ENCODE measurements at places on chromosomes 11 and 22.
A peak's percentile ranks its signal among the peaks of the same experiment; 100 is the strongest.

DNA sequence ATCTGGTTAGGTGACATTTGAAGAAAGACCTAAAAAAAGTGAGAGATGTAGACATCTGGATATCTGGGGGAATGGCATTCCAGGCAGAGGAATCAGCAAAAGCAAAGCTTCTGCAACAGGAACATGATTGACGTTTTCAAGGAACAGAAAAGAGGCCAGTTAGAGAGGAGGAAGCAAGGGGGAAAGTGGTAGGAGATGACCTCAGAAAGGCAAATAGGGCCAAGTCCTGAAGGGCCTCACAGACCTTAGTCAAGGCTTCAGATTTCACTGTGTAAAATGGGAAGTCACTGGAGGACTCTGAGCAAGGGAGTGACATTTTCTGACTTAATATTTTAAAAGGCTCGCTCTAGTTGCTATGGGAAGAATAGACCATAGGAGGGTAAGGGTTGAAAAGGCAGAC is 9.7 kb downstream of the DEUP1 start:
- no peak for DNase-seq

- peak; percentile 0 for DNase-seq
These were observed 927.9 kb downstream of the BRD1 start for GRCh38 chr22:48899523-48900326.

- DNase-seq = no peak
These were observed 5.4 kb upstream of the NDUFS8 start for GRCh38 chr11:68025047-68025446.

DNA sequence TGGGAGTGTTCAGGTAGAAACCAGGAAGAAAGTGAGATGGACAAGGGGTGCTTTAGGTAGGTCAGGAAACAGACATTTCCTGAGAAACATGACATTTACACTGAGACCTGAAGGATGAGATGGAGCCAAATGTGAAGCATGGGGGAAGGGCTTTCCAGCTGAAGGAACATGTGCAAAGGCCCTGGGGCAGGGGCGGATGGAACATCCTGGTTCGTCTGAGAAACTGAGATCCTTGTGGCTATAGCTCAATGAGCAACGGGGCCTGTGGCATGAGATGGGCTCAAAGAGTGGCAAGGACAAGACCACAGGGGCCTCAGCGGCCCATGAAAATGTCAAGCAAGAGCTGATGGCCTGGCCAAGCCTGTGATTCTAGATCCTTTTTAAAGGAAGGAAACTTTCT is 127.4 kb downstream of the DSCAML1 start:
- DNase-seq = no peak

DNA sequence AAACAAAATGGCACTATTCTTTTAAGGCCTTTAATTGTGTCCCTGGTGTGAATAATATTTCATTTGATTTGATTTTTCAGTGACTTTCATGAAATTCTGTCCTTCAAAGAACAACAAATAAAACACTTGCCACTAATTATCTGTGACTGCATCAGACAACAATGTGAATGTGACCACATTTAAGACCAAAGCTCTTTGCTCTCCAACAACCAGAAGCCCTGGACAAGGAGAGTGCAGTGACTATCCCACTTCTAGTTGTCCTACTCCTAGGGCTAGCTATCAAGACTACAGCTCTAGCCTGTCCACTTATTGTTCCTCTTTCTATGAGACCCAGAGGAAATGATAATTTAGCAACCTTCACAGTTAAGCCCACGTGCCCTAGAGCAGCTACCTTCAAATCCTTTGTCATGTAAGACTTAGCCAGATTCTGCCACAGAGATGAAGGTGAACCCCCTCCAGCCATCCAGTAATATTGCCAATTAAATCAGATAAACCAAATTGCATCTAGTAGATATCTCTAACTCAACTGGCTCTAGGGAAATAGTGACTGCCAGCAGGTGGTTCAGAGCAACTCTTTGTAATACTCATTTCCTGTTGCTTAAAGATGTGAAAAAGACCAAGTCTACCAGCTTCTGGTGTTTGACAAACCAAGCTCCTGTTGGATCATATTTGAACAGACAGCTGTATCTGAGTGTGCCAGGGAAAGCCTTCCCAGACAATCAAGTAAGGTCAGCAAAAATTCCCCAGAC is 142.6 kb upstream of the BLID start:
- DNase-seq = peak; percentile 38

DNA sequence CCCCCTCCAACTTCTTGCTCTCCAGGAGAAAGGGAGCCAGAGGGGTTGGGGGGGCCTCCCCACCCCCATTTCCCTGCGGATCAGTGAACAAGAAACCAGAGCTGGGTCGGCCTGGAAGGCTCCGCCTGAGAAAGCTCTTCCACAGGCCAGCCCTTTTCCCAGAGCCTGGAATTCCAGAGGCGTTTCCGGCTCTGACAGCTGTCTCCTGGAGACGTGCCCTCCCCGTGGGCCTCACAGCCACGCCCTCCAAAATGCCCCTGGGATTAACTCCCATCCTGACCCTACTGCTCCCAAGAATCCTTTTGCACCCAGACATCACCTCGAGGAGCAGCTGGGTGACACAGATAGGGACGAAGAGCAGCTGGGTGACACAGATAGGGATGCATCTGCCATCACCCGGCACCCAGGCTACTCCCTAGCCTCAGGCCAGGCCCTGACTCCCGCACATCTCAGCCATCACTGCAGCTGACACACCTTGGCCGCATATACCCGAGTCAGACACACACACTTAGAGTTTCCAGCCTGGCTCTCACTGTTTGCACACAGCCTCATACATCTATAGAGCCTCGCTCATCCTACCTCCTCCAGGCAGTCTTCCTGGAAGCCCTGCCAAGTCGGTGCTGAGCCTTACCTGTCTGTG is 7.6 kb upstream of the CDC42EP1 start:
- no peak for DNase-seq

DNA sequence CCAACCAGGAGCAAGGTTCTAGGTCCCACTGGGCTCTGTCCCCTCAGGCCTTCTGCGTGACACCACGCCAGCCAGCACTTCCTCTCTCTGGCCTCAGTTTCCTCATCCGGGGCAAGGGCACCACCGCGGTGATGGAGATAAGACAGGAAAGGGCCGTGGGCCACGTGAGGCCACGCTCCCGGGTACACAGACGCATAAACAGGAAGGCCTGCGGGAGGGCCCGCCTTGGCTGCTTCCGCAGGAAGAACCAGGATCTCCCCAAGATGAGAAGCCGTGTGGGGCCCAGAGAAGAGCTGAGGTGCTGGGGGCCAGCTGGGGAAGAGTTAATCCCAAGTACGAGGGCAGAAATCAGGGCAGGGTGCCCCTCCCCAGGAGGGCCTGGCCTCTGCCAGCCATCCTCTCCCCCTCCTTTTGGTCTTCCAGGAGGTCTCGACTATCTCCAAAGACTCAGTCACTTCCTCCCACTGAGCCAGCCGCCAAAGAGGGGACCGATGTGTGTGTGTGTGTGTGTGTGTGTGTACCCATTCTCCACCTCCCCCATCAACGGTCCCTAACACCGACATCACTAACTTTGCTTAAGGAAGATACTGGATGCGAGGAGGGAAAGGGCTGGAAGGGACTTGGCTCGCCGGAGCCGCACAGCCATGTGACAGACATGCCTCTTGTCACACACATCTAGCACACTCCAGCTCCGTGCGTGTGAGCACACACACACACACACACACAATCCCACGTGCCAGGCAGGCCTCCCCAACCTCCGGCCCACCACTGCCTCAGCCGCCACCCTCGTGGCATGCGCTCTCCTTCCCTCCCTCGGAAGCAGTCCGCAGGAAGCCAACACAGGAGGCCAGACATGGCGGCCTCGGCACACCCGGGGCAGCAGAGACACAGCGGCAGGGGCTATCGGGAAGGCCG is 1.4 kb downstream of the MFNG start:
- DNase-seq = peak; percentile 97

DNA sequence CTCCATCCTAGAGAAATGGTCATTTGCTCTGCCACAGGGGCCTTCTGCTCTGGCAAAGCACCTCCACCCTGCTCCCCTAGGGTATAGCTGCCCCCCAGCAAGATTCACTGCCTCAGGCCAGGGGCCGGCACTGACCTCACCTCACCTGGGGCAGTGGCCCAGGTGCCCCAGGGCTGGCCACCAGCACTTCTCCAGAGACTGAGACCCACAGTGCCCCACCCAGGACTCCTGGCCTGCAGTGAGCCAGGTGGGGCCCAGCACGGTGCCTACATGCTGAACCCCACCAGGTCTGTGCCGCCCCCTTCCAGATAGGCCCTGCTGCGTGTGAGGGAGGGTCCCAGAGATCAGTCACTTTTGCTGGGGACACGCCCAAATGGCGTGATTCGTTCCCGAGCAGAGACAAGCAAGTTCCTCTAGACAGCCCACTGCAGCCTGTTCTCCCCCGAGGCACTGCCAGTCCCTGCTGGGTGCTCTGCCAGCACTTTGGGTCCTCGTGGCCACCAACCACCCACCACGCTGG is 10.8 kb downstream of the GNB1L start:
- peak; percentile 40 for DNase-seq

DNA sequence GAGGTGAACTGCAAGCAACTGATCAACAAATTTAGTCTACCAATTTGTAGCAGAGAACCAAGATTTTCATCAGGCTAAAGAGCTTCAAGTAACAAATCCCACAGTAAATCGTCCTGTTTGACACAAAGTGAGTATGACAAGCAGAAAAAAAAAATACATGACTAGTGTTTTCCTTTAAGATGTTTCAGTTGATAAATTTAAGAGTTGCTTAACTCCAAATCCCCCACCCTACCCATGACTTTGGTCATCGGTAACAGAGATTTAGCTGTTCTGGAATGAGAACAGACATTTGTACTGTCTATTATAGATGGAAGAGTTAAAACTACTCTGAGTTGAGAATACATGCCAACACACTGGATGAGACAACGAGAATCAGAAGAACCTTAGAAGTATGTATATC is 165.0 kb upstream of the MTMR2 start:
- DNase-seq = no peak

DNA sequence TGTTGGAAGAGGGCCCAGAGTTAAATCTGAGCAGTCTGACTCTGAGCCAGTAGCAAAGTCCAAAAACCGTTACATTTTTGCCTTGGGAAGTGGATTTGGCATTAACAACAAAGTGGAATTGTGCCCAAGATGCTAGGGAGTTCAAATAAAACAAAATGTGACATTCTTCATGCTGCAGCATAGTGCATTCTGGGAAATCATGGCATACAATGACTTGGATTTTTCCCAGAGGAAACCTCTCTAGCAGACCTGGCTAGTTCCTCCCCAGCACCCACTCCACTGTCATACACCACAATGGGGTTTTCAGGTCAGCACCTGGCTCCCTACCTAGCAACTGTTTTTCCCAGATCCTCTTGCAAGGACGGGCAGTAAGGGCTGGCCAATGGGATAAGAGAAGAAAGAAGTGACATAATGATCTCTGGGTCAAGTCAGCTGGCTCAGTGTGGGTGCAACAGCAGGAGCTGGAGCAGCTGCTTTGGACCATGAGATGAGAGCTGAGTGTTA is 24.8 kb upstream of the CYB5R3 start:
- no peak for DNase-seq

DNA sequence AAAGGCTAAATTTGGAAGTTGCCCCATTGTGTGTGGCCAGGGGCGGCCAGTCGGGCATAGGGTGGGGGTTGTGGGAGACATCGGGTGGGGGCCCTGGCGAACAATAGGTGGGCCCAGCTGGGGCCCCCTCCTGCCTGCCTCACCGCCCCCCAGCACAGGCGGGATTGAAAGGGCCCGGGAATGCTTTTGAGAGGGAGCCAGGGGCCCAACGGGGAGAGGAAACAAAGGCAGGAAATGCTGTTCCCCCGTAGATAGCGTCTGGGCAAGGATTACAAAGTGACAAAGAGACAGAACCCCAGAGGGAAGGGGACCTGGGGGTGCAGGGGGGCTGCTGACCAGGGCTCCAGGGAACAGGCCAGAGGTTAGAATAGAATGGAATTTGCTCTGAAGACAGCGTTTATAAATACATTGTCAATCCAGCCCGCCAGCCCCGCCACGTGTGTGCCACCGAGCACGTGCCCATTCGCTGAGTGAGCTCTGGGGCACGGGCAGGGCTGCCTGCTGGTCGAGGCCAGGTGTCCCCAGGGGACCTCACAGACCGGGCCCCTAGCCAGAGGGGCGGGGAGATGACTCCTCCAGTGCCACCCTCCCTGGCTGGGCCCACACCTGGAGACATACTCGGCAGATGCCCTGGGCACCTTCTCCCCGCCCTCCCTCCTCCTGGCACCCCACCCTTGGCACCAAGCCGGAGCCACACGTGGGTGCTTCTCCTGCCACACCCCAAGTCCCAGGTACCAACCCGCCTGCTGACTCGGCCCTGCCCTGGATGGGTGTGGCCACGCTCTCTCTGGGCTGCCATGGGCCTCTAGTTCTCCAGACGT is 9.7 kb downstream of the PDGFB start:
- DNase-seq = no peak

DNA sequence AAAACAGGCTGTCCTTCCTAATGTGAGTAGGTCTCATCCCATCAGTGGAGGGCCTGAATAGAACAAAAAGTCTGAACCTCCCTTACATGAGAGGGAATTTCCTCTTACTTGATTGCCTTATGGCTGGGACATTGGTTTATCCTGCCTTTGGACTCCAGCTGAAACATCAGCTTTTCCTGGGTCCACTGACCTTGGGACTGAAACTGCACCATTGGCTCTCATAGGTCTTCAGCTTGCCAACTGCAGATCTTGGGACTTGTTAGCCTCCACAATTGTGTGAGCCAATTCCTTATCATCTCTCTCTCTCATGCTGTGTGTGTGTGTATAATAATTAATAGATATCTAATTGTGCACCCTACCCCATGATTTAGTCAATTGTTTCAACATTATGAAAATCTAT is 375.3 kb upstream of the DDI1 start:
- DNase-seq = no peak

- no peak for DNase-seq
These were observed 76.0 kb upstream of the CARD18 start for GRCh38 chr11:105215528-105215927.

DNA sequence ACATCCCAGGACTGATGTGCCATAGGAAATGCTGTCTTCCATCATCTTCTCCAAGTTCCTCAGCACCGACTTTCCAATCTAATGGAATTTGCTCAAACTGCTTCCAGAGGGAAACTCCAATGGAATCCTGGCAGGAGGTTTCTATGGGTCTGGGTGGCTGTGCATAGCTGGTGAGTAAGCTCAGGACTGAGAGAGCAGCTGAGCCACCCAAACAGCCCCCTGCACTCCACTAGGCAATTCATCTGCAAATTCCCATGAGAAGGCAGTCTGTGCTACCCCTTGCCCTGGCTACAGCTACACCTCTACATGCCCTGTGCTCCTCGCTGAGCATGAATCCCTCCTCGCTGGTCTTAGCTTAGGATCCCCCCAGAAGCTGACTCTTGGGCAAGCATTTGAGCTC is 127.9 kb upstream of the CSNK2A3 start:
- no peak for DNase-seq

DNA sequence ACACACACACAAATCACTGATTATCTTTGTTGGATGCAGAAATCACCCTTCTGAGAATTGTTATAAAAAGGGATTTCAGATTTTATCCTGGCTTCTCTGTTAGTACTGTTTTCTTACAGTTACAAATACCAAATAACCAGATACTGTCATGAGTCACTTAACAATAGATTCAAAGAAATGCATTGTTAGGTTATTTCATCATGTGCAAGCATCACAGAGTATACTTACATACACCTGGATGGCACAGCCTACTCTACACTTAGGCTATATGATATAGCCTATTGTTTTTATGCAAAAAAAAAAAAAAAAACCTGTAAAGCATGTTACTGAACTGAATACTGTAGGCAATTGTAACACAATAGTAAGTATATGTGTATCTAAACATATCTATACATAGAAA is 319.2 kb upstream of the ARHGAP42 start:
- no peak for DNase-seq
